ENCODE measurements at places on chromosomes 3 and 15.

- no peak for DNase-seq
Measured at GRCh38 chr3:16140116-16140893, 34.2 kb upstream of the GALNT15 start.

- no peak for DNase-seq
Measured at GRCh38 chr3:55267206-55267930, 219.7 kb downstream of the WNT5A start.

DNA sequence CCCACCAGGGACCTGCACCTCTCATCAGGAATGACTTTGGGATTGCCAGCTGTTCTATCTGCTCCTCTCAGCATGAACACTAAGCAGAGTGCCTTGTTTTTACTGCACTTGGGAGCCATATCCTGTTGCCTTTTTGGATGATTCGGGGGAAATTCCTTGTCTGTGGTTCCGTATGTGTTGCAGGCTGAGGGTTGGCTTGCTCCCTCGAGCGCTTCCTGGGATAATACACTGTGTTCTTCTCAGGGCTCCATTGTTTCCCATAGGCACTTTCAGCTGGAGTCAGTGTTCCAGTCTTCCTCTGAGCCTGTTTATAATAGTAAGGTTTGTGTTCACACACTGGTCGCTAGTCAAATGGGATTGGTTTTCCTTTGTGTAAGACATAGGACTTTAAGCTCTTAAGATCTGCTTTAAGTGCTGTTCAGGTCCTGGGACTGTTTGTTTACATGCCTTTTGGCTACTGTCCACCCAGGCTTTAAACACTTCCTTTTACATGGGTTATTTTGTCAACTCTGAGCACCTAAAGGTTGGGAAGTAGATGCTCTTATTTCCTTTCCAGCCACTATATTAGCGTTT, 23.4 kb downstream of the BOC start:
- no peak for DNase-seq

- DNase-seq: no peak
Measured at GRCh38 chr3:128727485-128727884, 1.5 kb downstream of the RAB7A start.

Data from stimulated activated CD8-positive, alpha-beta memory T cell treated with anti-CD3 and anti-CD28 coated beads, Interleukin-15, amount 100 ng/mL, for 4 hours (primary cell).